ENCODE measurements at places on chromosomes 4 and X.

DNA sequence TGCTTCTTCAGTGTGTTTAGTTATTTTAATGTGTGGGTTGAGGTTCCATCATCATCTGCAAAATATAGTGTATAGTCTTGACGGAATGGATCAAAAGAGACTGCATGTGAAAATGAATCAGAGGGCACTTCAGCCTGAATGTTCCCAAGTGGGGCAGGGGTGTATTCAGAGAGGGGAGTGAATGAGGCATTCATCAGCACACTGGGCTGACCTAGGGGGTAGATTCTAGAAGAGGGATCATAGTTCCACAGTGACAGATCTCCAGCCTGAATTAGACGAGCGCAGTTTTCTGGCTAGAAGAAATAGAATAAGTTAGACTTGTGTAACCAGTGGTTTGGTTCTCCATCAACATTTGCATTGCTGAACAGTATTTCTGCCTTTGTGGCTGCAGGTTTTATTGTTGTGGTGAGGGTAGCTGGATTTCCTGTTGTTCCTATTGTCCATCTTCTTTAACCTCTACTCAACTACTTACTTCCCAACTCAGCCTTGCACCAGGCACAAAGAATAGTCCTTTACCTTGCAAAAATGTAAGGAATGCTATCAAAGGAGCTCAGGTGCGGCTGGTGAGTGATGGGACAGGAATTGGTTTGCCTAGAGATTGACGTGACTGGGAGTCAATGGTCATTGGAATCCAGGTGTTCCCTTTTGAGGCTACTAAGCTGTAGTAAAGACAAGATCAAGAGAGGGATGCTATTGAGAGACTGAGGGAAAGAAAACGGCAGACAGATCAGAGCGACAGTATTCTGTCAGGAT, 50.9 kb downstream of the NAP1L5 start:
- no peak for DNase-seq

GRCh38 chr4:98586291-98586961, 72.0 kb downstream of the TSPAN5 start:
- no peak for DNase-seq

- DNase-seq, result no peak
Observed at GRCh38 chr4:121989715-121990114, 37.9 kb upstream of the TRPC3 start.

DNA sequence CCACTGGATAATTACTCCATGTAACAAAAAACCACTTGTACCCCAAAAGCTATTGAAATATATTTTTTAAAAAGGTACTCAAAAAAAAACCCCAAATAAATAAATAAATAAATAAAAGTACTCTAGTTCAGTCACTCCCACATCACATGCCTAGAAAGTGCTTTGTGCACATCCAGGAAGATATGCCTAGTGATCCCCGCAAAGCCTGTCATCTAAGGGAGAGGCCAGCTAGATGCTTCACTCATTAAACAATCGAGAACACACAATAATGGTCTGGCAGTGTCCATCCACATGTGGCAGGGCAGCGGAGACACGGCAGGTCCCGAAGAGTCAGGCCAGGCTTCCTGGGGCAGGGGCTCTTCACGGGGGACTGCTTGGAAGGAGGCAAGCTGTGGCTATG, 47.6 kb downstream of the RAB33B start:
- DNase-seq, result peak; percentile 20

DNA sequence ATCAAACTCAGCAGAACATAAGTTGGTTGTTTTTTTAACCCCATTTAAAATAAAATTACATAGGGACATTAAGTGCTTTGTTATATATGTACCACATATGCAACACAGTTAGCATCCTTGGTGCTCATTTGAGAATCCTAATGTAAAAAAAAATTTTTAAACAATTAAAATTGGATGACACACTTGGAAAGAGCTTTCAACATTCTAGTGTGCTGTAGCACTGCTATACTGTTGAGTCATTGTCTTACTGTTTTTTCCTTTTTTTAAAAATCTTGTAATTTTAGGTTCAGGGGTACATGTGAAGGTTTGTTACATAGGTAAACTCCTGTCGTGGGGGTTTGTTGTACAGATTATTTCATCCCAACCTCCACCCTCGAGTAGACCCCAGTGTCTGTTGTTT, 12.8 kb downstream of the THAP9 start:
- no peak for DNase-seq

DNA sequence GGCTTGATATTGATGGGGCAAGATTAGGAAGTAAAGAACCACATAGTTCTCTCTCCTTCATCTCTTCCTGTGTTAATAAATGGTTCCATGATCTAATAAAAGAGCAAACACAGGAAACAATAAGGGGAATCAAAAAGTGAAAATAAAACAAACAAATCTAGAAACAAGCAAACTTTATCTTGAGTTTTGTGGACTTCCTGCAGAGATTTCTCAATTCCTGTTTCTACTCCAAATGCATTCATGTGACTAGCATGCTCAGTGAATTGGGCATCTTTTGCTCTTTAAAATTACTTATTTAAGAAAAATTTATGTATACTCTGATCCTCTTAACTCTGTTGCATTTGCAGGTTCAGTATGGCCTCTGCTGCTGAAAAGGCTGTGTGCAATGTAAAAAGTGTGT, 682.0 kb downstream of the KCTD8 start:
- no peak for DNase-seq

DNA sequence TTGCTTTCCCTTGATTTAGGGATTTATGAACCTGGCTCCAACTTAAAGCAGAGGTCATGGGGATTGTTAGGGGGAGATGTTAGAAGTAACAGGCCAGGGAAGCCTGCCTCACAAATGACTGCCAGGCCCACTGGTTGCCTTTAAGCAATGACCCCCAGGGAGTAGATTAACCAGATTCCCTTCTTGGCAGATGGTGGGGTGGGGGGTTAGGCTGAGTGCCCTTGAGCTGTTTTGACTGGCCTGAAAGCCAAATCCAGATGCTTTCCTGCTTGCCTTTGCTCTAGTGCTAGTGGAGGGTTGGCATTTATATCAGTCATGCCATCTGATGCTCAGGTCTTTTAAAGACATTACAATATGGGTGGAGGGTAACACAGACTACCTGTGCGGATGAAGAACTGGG, 128.1 kb downstream of the TMEM164 start:
- DNase-seq, result no peak
